Motor neuron (in vitro differentiated cells): ENCODE measurements at places on chromosomes 5 and 9. TPM values are rescaled to one million over a fixed set of nuclear protein-coding genes. Genes with fewer than 3 reads are reported as not detected.

Gene TUSC1
- total RNA-seq = 10.1 and 10.3 TPM in 2 replicates

DNA sequence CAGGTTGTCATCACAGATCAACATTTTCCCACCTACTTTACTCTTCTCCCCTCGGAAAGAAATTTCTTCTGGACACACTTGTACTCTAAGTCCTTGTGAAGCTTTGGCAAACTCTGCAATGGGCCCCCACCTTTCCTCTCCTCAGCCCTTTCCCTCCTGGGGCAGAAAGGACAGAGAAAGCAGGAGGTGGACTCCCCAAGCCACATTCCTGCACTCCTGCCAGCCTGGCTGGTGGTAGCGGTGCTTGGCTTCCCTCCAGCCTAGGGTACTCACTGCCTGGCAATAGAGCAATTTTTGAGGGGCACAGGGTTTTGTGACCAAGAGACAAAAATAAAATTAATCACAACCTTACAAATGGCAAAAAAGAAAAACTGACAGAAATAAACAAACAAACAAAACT, 451.4 kb downstream of the ZSWIM6 start:
- no peak for ATAC-seq

- ATAC-seq = no peak
Measured at GRCh38 chr5:149766460-149767280, 36.6 kb downstream of the PPARGC1B start.

DNA sequence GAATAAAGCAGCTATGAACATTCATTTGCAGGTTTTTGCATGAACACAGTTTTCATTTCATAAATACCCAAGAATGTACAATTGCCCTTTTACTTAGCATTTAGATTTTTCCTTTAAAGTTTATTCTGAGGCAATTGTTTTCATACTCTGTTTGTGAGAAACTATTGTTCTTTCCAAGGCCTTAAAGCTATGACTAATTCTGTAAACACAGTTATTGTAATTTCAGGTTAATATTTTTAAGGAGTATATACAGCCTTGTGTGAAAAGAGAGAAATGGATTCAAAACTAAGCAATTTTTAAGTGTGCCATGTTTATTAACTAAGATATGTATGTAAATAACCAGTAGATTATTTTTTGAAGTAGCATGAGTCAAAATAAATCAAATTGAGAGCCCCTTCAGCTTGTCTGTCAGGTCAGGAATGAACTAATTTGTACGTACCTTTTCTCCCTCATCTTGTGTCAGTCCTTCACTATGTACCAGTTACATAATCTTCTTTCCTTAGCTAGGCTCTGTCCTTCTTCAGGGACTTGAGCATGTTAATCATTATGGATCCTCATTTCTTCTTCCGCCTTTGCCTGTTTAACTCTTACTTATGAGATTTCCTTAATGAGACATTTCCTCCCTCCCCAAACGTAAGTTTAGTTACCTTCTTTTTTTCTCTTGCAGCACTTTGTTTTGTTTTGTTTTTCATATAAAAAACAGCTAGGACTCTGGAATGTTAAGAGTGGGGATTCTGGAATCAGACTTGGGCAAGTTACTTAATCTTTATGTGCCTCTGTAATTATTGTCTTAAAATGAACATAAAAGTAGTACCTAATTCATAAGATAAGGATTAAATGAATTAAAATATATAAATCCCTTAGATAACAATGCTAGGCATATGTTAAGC, 63.6 kb downstream of the NIPBL start:
- ATAC-seq = no peak

DNA sequence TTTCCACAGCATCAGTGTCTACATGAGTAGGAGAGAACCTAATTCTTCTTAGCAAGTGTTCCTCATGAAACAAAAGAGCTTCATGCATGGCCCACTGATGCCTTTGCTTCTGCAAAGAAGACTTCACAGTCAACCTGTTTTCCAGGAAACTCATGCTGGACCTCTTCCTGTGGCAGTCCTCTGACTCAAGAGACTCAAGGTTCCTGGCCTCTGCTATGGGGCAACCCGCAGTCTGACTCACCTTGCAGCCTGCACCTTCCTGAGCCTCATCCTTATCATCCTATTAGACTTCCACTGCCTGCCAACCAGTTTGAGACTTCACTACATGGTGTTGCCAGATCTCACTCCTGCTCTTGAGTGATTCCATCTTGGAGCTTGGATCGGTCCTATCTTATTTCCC, 17.6 kb upstream of the AGGF1 start:
- no peak for ATAC-seq
